Melanocyte of skin (primary cell): ENCODE measurements at places on chromosomes 3 and 15. TPM values are rescaled to one million over a fixed set of nuclear protein-coding genes. Genes with fewer than 3 reads are reported as not detected.

The CCDC39 gene
- not detected in 2 replicates for total RNA-seq

The PRSS50 gene
- not detected in 2 replicates for total RNA-seq

The GRAMD1C gene
- 4.2 and 4.7 TPM in 2 replicates for total RNA-seq

The SAMMSON gene
- under 0.01 and 2.9 TPM in 2 replicates for total RNA-seq

The AADAC gene
- total RNA-seq: not detected in 2 replicates

The USF3 gene
- 12.7 and 19.0 TPM in 2 replicates for total RNA-seq

The HPS3 gene
- total RNA-seq: 58.9 and 59.2 TPM in 2 replicates
